ENCODE measurements at places on chromosomes 6 and 20.
A peak's percentile ranks its signal among the peaks of the same experiment; 100 is the strongest.

DNA sequence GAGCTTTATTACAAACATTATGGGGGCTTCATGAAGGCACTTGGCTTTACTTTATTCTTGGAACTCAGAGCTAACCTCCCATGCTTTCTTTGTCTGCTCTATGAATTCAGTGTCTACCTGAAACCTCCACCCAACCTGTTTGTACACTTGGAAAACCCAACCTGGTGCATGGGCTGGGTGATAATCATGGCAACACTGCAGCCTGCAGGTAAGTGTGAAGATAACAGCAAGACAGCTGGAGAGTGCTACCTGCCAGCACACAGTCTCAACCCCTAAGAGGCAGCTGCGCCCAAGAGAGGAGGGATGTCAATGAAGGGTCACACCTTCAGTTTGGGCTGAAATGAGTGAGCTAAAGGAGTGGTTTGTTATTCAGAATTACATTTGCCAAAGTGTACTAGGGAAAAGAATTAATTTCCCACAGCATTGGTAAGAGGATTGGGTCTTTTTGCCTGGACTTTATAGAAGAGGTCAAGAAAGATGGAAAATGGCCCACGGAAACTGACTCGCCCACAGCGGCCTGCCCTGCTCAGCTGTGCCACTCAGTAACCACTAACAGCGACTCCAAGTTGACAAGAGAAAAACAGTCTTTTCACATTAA lies 24.4 kb downstream of the FOXQ1 start:
- DNase-seq = no peak

GRCh38 chr6:20632696-20633095 lies 98.4 kb downstream of the CDKAL1 start:
- DNase-seq = no peak

DNA sequence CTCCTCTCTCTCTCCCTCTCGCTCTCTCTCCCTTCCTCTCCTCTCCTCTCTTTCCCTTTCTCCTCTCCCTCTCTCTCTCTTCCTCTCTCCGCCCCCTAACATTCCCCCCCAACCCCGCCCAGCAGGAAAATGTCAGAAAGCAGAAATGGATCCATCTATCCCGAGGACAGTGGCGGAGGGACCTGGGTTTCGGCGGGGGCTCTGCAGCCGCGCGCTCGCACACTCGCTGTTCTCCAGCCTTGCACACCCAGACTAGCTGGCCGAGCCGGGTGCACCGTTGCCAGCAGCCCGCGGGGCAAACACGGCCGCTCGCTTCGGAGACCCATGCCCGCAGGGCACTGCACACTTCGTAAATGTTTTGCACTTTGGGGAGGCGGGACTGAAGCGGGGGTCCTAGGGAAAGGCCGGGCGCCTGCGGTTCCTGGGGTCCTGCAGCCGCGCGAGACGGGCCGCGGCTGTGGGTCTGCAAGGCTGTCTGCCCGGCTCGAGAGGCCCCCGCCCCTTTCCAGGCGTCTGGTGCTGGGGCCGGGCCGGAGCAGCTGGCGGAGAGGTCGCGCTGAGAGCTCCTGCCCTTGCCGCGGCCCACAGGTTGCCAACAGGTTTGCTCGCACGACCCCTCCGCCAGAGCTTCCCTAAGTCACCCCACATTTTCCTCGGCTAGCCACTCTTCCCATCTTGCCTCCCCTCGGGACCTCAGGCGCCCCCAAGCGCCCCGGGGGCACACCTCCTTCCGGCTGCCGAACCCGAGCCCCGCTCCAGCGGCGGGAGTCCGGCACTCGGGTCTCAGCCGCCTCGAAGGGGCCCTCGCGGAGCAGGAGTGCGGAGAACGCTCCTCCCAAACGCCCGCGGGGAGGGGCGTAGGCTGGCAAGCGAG lies 818 bp upstream of the MDGA1 start:
- peak; percentile 55 for DNase-seq

- no peak for DNase-seq
Observed at GRCh38 chr6:125940247-125941041, 16.1 kb upstream of the HINT3 start.

DNA sequence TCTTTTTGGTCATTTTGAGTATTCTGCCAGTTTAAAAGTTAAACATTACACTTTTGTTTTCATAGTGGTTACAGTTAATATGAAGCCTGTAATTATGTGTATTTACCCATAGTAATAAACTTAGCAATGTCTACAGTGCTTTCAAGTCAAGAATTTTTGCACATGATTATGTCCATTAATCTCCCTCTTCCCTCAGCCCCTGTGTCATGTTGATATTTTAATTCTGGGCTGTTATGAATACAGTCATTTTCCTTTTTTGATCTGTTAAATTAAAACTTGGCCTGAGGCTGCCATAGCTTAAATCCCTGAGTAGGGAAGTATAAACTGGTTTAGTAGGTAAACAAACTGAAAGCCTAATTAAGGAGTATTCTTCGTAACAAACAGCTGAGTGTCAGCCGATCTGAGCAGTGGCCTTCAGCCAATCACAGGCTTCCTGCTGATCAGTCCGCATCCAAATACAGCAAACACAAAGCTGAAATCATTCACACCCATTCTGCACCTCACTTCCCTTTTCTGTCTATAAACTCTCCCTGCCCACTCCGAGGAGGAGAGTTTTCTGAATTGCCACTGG lies 9.5 kb upstream of the SFT2D1 start:
- DNase-seq = no peak

- DNase-seq = no peak
Observed at GRCh38 chr6:79038061-79038460, 40.0 kb downstream of the PHIP start.

- no peak for DNase-seq
Observed at GRCh38 chr6:48957781-48958180, 505.3 kb downstream of the MMUT start.

DNA sequence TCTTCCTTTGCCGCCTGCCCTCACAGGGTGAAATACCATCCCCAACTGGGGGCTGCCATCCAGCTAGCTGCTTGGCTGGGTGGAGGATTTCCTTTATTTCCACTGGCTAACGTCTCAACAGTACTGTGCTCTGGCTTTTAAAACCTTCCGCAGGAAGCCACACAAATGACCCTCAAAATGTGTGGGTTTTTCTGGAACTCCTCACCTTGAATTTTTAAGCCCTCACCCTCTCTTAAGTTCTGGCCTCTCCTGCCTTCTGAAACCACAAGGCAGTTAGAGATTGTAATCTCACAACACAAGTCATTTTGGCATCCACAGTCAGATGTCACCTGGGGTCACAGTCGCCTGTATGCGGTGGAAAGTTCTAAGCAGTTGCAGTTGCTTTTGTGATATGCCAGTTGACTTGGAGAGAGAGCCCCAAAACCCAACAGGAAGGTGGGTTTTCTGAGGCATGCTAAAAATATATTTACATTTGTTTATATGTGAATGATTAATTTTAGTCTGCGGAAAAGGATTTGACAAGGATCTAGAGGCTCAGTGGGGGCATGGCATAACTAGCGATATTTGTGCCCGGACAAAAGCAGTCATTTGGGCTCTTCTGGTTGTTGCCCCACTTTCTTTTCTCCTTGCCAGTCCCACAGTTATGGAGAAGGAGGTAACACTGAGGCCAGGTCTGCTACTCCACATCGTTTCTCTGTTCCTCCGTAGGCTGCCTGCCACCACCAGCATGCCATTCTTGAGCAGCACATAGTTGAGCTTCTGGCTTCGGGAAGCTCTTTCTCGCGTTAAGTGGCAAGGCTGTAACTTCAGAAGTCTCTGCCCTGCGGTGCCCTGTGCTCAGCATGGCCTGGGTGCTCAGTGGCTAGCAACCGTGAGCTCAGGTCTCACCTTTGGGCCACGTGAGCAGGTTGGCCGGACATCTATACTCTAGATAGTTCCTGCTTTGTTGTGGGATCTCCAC lies 335.3 kb downstream of the CD83 start:
- peak; percentile 51 for DNase-seq
